Breast epithelium (tissue), 4 donors: ENCODE measurements at places on chromosomes 16 and 17. TPM values are rescaled to one million over a fixed set of nuclear protein-coding genes. Genes with fewer than 3 reads are reported as not detected.

MAPT gene
- 12.4 TPM for total RNA-seq

PRAC1 gene
- total RNA-seq: not detected

MBTPS1 gene
- 121 TPM for total RNA-seq

KRT27 gene
- total RNA-seq: not detected

TBC1D3E gene
- total RNA-seq: not detected

DNA sequence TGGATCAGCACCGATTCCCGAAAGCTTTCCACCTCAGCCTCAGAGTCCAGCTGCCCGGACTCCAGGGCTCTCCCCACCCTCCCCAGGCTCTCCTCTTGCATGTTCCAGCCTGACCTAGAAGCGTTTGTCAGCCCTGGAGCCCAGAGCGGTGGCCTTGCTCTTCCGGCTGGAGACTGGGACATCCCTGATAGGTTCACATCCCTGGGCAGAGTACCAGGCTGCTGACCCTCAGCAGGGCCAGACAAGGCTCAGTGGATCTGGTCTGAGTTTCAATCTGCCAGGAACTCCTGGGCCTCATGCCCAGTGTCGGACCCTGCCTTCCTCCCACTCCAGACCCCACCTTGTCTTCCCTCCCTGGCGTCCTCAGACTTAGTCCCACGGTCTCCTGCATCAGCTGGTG, 15.0 kb downstream of the CD300LG start:
- no peak for DNase-seq

DNA sequence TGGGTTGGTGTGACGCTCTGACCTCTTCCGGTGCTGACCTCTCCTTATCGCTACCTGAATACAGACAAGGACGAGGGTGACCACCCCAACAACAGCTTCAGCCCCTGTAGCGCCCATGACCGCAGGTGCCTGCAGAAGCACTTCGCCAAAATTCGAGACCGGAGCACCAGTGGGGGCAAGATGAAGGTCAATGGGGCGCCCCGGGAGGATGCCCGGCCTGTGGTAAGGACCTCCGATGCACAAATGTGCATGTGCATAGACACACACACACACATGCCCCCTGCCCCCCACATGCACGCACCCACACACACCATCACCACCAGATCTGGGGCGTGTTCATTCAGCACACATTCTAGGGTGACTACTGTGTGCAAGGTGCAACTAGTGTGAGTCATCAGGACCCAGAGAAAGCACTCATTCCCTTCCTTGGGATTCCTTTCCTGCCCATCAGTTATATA, 9.7 kb downstream of the IGFBP4 start:
- no peak for DNase-seq

DNA sequence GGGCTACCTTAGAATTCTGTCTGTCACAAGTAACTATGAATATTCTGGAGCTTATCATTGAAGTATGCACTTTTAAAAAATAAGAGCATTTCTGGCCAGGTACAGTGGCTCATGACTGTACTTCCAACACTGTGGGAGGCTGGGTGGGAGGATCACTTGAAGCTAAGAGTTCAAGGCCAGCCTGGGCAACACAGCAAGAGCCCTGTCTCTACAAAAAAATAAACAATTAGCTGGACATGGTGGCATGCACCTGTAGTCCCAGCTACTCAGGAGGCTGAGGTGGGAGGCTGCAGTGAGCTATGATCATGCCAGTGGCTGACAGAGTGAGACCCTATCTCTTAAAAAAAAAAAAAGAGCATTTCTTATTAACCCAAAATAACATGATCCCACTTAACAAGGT, 60.0 kb upstream of the BRD7 start:
- no peak for DNase-seq

DNA sequence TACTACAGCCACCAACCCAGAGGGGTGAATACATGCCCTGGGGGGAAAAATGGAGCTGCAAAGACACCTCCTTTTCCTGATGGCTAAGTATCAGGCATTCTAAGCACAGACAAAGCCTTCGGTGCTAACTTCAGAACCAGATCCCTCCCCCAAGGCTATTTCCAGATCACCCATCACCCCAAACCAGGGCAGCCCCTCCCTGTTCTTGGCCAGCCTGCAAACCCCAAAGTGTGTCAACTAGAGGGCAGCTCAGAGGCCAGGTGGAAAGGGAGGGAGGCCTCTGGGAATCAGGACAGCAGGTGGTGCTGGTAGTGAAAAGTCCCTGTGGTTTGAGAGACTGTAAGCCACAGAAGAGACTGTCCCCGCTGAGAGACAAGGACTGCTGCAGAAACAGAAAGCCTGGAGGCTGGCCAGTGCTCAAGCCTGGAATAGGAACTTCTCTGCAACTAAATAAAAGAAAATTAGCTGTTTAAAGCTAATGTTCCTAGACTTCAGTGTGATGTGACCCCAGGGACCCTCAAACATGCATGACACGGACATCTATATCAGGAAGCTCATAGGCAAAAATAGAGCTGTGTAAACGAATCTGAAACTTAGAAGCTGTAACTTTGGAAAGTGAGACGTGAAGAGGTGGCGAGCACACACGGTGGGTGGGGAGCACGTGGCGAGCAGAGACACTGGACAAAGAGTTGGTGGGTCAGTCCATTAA, 9.1 kb downstream of the TUBG1 start:
- peak; percentile 60 for DNase-seq

- DNase-seq: no peak
Measured at GRCh38 chr16:80623376-80623775, 82.6 kb downstream of the DYNLRB2 start.

GRCh38 chr16:14307527-14308367, 236.6 kb downstream of the MRTFB start:
- no peak for DNase-seq

DNA sequence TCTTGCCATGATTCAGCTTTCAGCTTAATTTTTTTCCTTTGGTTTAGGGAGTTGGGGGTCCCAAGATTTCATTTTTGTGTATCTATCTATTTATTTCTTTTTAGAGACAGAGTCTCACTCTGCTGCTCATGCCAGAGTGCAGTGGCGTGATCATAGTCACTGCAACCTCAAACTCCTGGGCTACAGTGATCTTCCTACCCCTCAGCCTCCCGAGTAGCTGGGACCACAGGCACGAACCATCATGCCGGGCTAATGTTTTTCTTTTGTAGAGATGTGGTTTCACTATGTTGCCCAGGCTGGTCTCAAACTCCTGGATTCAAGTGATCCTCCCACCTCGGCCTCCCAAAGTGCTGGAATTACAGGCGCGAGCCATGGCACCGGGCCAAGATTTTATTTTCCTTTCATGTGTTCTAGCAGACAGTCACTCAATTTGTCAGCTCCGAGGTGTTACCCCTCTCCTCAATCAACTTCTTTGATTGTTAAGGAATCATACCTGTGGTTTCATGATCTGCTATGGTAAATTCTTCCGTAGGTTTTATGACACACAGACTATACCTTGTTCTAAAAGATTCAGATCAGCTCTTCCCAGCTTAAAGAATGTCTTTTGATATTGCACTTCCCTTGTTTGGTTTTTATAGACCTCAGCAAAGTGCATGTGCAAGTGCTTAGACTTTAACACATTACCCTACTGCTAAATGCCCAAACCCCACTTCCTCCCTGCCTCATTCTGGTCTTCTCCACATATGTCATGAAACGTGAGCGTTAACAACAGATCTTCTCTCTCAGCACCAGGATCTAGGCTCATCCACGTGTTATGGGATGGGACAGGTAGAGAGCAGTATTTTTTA, 13.0 kb downstream of the UNC45B start:
- no peak for DNase-seq

DNA sequence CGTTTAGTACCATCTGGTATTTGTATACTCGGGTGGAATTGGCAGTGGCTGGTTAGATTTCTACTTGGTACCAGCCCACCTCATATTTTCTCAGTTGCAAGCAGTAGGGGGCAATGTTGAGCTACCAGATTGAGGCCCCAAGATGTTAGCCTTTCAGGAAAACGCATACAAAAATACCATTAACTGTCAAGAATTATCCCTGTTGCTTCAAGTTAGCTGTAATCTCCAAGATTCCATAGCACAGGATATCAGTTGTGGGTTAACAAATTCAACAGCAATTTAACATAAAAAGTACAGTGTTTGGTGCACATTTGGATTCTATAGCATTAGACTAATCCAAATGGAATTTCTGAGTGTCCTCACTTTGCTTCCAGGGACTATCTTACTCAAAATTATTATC, 188.2 kb downstream of the FTO start:
- DNase-seq: peak; percentile 53
